GM23338 (cell line): ENCODE measurements at places on chromosomes 1 and 21.

DNA sequence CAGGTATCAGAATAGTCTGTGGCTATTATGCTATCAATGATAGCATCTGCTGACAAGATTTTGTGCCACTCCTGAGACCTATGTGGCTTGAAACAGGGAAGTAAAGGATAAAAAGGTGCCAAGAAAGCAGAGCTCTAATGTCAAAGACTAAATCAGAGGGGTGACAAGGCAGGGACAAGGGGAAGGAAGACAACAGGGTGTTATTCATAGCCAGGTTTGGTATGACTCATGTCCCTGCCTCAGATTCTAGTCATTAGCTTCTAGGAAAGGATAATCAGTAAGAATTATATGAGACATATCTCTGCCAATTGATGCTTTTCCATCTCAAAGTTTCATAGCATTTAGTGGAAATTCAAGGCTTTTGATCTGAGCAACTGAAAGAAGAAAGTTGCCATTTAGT, 31.8 kb upstream of the PLD5 start:
- no peak for DNase-seq

GRCh38 chr1:226489718-226490425, 58.7 kb upstream of the STUM start:
- DNase-seq = no peak

DNA sequence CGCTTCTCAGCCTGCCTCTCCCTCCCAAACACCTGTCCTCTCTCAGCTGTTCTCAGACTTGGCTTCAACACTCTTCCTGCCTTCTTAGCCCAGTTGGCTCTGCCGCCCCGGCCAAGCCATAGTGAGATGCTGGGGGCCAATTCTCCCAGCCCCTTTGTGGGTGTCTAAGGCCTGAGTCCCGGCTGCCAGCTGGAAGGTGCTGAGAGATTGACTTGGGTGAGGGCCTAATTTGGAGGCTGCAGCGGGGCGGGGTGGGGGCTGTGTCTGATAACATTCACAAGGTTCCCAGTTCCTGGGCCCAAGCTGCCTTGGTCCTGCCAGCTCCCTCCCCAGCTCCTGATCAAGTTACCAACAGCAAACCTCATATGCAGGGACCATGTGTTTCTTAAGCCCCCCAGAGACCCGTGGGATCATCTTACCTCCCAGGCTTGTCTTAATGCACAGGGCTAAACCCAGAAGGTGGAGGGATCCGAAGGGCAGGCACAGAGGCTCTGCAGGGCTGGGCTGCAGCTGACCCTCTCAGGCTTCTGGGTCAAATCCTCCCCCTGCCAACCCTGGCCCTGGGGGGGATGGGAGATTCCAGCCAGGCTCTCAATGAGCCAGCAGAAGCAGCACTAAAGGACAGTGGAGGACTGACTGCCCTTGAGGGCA, 9.8 kb downstream of the INKA2 start:
- DNase-seq = no peak

DNA sequence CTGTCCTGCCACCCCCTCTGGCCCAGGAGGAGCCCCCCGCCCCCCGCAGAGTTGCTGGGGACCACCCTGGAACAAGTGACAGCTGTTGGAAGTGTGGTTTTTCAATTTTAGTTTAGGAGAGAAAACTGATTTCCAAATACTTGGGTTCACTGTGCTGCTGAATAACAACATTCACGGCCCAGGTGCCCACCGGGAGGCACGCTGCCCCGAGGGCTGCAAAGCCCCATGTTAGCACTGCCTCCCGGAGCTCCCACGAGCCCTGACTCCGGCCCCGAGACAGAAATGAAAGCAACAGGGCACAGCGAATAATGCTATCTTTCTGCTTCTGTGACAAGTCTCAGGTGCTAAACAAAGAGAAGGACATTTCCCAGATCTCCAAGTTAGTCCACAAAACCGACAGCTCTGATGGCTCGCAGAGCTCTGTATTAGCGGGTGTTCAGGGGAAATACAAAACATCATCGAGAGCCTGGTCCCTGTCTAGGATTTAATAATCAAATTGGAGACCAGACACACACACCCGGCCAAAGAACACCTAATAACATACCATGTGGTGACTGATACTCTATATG, 451.5 kb downstream of the KIF26B start:
- no peak for DNase-seq

DNA sequence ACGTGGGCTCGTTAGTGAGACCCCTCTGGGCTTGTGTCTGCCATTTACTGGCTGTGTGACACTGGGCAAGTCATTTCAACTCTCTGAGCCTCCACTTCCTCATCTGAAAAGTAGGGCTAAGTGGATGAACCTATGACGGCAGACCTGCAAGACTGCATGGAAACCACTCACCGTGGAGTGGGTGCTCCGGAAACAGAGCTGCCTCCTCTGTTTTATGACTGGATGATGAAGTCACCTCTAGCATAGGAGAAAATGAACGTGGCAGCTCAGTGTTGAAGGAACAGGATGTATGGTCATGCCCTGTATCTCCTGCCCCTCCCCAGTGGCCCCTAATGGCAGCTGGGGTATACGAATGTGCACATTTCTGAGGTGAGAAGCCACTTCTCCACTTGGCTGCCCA, 40.5 kb downstream of the STPG1 start:
- DNase-seq = no peak

DNA sequence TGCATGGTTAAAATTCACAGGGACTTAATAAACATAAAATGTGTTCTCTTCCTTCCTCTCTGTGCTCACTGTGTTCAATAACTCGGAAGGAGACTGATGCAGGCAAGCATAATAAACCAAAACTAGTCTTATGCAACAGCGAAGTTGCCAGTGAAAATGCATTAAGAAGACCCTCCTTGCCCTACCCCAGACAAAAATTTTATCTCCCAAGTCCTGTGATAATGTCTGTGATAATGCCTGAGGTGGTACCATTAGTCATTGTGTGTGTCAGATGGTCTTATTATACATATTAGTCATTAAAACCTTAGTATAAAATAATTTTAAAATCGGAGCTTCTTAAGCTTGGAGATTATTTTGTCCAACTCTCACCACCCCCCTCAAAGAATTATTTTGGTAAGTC, 97.8 kb downstream of the NGF start:
- no peak for DNase-seq

DNA sequence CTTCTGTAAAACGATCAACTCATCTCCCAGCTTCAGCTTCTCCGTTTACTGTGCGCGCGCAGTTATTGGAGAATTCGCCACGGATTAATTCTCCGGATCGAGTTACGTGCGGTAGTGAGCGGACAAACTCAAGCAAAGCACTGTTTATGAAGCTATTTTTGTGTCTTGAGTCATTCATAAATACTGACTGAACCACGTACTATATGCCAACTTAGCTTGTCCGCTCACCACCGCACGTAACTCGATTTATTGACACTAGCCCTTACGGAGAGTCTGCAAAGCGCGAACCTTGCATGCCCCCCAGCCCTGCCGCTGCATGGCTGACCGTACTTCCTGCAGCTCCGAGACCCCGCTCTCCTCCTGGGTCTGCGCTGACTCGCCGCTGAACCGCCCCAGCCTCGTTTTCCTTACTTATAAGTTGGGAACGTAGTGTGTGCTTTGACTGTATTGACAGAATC, 773 bp downstream of the CHD1L start:
- peak; percentile 68 for DNase-seq

DNA sequence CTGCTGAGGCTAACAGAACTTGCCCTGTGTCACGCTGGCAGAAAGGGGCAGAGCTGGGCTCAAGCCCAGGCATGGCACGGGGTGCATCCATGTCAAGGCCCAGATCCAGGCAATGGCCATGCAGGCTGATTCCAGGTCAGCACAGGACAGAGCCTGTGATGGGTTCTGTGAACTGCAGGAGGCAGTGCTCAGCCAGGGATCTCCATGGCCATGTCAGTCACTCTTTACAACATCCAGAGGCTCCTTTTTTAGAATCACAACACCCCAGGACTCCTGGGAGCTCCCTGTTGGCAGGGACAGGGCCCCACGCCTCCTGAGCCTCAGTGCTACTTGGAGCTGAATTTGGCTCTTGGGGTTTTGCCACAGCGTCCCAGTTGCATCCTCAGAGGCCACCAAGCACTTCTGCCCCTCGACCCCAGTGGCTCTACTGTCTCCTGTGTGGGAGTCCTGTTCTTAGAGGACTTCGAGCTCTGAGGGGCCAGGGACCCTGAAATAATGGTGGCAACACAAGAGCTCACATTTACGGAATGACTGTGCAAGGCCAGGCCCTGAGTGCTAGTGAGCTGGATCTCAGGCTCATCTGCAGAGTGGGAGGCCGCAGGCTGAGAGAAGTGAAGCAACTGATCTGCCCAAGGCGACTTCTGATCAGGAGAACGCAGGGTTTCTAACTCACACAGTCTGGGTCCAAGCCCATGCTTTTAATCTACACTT, 211.5 kb downstream of the TRABD2B start:
- DNase-seq = peak; percentile 60

DNA sequence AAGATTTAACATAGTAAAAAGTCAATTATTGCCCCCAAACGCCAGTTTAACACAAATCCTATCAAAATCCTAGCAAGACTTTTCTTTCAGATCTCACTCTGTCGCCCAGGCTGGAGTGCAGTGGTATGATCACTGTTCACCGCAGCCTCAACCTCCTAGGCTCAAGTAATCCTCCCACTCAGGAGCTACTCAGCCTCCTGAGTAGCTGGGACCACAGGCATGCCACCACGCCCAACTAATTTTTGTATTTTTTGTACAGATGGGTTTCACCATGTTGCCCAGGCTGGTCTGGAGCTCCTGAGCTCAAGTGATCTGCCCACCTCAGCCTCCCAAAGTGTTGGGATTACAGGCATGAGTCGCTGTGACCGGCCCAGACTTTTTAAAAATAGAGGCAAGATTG, 4.8 kb downstream of the SNIP1 start:
- DNase-seq = no peak

GRCh38 chr1:82318921-82319320, 518.2 kb downstream of the ADGRL2 start:
- no peak for DNase-seq

GRCh38 chr1:59514061-59514909, 217.4 kb downstream of the FGGY start:
- DNase-seq = no peak

- DNase-seq = peak; percentile 63
These were observed 26.9 kb upstream of the RCC2 start for GRCh38 chr1:17466359-17466758.

DNA sequence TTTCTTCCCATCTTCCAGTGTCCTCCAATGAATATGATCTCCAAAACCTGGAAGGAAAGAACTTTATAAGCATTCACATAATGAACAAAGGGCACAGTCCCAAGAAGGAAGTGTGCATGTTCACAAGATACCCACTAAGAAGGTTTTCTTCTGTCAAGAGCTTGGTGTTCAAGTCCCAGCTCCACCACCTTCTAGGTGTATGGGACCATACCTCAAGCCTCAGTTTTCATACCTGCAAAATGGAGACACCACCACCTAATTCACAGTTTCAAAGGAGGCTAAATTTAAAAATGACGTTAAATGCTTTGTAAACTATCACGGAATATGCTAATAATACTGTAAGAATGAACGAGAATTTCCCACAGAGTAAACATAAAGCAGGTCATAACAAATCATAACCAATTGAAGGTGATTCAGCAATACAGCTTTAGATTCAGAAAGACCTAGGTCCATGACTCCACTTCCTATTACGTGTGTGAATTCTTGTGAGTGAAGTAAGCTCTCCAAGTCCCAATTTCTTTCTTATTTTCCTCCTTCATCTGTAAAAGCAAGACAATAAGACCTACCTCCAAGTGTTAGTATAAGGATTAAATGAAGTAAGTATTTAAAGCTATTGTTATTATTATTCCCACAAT, 8.1 kb upstream of the KTI12 start:
- no peak for DNase-seq

DNA sequence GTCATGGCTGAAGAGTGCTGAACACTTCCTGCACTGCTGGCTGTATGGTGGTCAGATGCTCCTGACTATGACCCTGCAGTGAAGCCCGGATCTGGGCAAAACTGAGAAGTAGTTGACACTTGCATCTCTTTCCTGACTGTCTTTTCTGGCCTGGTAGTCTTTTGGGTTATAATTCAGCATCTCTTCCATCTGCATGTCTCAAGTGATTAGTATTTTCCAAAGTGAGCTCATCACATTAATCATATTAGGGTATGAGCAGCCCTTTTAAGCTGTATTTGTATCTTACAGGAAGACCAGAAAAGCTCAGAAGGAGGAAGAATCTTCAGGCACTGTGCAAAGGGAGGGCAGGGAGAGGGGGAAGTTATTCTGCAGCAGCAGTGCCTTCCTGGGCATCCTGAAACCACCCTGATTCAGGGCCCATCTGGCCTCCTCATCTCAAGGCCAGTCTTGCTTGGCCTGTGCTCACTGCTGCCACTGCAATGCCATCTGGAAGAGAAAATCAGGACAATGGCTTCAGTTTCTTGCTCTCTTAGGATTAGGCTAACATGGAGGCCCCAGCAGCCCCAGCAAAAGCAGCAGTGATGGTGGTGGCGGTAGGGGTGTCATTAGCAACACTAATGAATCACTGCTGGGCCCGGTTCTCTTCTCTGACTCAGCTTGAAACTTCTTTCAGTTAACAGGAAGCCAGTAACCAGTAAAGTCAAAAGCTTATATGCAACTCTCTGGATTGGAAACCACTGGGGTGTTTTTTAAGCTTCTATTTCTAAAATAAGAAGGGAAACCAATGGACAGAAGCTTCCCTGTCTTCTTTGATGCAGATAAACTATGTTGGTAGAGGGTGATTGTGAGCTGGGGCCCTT, 63.3 kb upstream of the WDR26 start:
- DNase-seq = peak; percentile 81

GRCh38 chr1:91754816-91755580, 131.0 kb downstream of the TGFBR3 start:
- DNase-seq = no peak

DNA sequence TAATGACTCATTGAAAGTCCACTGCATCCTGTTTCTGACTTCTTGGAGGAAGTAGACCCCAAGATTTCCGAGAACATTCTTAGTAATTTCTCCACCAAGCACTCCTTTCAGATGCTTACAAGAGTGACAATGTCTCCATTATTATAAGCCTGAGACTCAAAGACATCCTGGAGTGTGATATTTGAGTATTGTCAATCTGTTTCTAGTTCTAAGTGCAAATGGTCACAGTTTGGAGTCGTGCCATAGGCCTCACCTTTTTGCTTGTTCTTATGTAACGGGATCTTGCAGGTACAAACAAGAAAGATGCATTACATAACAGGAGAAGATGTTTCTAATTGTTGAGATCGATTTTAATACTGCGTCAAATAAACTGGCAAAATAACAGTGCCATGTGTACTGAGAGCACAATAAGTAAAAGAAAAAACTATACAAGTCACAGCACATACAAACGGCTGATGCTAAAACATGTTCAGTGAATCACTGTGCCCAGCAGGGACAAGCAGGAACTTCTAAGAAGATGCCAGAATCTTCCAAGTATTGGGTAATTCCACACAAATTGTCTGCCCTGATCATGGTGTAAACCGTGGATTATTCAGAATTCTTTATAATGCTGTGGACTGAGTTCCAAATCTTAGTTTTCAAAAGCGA, 54.1 kb downstream of the CD2 start:
- no peak for DNase-seq

- no peak for DNase-seq
These were observed 136.7 kb upstream of the ETV3 start for GRCh38 chr1:157274698-157275534.

GRCh38 chr1:201958348-201958747, 3.0 kb downstream of the TIMM17A start:
- no peak for DNase-seq

- no peak for DNase-seq
These were observed 32.5 kb upstream of the COL6A2 start for GRCh38 chr21:46065215-46065913.
